ENCODE measurements at places on chromosomes 3 and 15.

DNA sequence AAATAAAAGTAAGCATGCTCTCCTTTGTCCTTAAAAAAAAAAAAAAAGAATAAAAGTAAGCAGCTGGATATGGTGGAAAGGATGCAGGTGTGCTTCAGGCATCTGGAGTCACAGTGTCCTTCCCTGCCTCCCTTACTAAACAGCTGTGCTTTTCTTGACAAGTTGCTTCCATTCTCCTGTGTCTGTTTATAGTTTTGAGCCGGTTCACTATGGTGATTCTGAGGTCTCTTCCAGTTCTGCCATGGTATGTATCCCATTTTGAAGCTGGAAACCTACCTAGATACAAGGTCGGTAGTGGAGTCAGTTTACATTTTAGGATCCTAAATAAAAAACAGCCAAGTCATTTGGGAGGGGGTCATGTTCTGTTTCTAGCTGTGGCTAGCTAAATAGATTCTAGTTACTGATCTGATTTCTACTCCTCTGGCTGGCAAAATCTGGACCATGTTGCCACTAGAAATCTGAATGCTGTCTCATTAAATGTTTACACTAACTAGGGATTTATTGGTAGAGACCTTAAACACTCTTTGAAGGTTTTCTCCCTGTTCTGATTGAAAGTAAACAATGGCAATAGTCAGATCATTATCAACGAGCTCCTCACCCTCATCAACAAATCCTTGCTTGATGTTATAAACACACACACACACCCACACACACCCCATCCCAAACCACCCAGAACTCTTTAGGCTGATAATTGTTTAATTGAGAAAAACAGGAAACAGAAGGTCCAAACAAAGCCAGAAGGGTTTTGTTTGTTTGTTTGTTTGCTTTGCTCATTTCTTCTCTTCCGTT lies 7.9 kb downstream of the TNFSF10 start:
- no peak for DNase-seq

- peak; percentile 56 for DNase-seq
These were observed 27.5 kb downstream of the PLSCR5 start for GRCh38 chr3:146577662-146578061.

DNA sequence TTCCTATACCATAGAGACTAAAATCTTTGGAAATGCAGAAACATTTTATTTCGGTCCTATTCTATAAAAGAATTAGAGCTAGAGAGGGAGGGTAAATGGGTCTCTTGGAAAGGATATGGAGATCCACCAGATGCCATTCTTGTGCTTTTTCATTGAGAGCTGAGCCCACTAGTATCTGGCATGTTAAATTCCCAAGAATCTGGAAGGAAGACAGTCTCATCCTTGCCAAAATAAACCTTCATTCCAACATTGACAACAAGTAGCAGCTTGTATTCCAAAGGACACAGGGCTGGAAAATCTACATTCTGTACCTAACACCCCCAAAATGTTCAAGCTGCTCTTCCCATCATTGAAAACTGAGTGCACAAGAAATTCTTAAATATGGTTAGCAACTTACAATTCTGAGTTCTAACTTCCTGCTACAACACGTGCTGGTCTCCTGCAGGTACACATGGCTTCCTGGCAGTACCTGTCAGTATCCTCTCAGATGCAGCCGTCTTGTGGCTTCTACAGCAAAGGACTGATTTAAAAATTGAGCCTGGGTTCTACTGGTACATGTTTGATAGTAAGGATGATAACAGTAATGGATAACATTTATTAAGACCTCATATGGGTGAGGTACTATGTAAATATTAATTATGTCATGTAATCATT lies 348.1 kb downstream of the SV2B start:
- DNase-seq: no peak

DNA sequence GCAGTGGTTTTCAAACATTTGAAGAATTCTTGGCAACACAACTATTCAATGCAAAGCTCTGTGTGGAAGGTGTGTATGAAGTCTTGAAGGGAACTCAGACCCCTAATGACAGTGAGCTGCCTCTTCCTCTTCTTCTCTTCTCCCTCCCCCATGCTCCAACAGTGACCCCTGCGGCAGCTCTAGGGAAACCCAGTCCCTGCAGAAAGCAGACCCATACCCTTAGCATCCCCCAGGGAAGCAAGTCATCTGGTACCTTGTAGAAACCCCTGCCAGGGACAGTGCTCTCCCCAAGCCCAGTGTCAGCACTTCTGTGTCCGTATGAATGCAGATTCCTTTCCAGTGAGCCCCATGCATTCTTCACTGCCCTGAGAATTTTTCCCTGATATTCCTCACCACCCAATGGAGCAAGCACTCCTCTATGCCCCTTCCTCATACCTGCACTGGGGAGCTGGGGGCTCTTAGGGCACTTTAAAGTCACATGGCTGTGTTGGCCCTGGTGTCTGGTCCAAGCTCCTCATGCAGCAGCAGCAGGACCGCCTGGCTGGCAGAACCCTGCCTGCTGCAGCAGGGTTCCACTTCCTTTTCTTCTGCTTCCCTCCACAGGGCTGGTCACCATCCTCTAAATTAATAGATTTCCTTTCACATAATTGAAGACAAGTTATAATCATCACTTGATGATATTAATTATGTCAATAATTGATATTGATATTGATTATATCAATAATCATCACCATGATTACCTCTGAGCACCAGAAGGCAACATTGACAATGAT lies 442.5 kb downstream of the EPHB1 start:
- no peak for DNase-seq

DNA sequence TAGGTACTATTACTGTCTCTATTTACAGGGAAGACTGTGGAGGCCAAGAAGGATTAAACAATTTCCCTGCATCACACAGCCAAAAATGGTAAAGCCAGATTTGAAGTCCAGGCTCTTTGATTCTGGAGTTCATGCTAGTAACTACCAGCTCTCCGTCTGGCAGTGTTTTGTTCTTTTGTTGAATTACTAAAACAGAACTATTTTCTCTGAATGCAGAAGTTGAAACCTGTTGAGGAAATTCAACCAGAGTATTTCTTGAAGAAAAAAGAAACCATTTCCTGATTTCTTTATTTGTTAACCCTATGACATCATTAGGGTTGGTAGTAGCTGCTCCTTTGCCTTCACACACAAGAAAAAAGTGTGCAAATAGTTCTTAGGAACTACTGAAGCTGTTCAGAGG lies 34.3 kb downstream of the CRTC3 start:
- DNase-seq: peak; percentile 77

DNA sequence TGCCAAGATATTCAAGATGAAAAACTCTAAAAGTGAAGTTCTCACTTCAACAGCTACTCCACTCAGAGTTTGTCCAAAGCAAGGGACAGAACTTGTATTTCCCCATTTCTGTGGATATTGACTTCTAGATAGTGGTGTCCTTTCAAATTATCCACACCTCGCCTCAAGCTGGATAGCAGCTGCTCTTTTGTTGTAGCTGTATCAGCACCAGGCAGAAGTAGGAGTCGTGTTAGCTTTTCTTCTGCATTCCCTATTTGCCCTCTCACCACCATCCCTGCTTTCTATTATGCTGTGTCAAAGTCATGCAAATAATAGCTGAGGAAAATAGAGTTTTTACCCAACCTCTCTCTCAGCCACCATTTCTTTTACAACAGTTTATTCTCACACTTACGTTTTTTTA lies 303.8 kb downstream of the EPHA3 start:
- no peak for DNase-seq

DNA sequence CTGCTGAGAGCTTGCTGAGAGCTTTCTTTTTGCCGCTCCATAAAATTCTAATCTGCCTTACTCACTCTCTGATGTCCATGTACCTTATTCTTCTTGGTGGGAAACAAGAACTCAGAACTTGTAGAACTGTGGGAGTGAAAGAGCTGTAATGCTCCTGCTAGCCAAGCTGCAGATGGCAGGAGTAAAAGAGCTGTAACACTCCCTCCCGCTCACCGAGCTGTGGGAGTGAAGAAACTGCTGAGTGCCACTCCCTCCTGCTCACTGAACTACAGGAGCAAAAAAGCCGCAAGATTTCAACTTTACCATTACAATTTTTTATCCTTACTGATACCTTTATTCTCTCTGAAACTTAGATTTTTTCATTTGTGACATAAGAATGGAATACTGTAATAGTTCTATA lies 199.1 kb downstream of the SI start:
- no peak for DNase-seq

DNA sequence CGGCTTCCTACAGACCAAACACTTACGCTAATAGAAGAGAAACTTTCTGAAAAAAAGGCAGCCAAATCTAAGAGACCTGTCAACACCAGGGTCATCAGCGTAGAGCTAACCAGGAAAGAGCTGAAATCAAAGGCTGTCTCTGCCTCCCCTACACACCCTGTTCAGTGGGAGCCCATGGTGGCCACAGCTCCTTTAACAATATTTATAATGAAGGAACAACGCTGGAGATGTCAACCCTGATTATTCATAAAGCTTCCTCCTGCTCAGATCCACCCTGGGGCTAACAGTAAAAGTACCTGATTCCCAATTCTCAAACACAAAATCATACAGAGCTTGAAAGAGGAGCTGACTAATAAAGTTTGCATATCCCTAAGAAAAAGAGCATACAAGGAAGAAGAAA lies 133.7 kb downstream of the ANXA2 start:
- no peak for DNase-seq

GRCh38 chr15:47744496-47744895 lies 27.2 kb downstream of the SEMA6D start:
- DNase-seq: no peak

DNA sequence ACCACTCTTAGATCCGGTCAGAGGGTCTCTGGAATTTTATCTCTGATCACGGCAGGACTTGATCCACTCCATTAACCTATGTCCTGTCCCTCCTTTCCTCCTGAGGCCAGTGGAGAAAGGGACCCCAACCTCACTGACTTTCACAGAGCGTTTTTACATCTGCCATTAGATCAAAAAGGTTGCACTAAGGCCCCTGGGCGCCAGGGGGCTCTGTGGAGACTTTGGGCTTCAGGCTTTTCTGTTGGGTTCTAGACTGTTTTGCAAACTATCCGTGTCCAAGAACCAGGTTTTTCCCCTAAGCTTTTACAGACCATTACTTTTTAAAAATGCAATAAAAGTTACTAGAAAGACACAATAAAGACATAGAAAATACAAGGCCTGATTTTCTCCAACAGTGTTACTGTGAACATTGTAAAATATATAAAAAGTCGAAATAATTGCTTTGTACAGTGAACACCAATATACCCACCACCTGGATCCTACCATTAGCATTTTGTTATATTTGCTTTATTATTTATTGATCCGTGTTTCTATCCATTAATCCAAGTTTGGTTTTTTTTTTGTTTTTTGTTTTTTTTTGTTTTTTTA lies 159.7 kb downstream of the POLR2M start:
- peak; percentile 71 for DNase-seq

DNA sequence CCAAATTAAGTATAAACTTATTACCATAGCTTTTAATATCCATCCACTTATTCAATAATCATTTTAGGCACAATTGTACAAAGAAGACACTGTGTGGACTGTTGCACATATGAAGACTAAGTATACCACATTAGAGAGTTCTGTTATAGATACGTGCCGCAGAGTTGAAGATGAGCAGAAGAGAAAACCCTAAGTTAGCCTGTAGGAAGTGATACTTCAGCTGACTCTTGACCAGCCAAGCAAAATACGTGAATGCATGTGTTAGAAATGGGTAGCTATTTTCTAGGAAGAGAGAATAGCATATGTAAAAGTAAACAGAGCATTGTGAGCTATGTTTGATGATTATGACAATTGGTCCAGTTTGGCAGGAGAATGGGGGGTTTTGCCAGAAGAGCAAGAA lies 272.0 kb upstream of the ATP11B start:
- no peak for DNase-seq

DNA sequence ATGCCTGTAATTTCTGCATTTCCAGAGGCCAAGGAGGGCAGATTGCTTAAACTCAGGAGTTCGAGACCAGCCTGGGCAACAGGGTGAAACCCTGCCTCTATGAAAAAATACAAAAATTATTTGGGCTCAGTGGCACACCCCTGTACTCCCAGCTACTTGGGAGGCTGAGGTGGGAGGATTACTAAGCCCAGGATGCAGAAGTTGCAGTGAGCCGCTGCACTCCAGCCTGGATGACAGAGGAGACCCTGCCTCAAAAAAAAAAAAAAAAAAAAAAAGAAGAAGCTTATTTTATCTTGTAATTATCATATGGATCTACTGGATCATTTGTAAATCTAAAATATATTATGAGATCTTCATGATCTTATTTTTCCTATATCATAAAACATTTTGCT lies 84.1 kb downstream of the PPCDC start:
- DNase-seq: no peak

DNA sequence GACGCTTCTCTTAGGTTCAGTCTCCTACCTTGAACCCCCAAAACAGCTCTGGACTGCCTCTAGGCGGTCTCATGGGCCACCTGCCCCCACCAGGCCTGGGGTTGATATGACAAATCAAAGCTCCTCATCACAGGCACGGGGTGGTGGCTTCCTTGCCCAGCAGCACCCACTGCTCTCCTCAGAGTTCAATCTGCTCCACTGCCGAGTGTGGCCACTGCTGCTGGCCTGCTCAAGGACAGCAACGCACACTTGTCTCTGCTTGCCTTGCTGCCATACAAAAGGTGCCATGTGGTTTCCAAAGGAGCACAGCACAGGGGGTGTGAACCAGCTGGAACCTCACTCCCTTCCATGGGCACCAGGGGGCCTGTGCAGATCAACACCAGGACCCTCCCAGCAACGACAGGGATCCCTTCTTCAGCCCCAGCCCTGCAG lies 10.2 kb downstream of the KBTBD13 start:
- no peak for DNase-seq

GRCh38 chr3:152491922-152492321 lies 223.2 kb downstream of the MBNL1 start:
- DNase-seq: no peak

DNA sequence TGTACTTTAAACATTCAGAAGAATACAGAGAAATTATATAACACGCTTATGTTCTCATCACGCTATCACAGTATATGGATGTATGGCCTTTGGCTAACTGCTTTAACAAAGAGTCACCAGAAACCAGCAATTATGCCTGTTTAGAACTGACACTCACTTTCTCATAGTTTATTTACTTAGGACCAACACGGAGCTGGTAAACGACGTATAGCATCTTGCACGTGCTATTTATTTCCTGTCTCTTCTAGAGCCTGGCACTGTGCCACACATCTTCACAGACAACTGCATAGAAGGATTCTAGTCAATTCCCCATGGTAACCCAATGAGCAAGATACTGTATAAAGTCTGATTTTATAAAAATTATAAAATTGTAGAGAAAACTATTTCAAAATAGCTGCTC lies 43.6 kb downstream of the TBC1D2B start:
- DNase-seq: no peak

- DNase-seq: no peak
These were observed 31.3 kb downstream of the GATM start for GRCh38 chr15:45347033-45347432.

- no peak for DNase-seq
These were observed 277.9 kb downstream of the RPLP1 start for GRCh38 chr15:69730281-69731080.

All from Kasumi-1 (cell line).